ENCODE measurements at places on chromosomes 16 and 17.

DNA sequence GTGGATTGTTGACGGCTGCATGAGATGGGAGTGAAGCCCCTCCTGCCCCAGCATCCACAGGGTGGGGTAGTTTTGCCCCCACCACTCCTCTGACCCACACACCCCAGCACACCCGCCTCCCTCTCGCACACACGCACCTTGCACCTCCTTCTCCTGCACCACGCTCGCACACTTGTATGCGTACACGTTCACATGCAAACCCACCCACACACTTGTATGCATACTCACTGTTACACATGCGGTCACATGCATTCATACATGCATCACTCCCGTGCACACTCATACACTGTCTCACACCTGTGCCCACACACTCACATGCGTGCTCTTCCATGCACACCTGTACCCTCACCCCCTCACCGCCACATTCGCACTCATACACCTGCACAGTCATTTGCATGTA, 70.5 kb upstream of the CIBAR2 start:
- DNase-seq = no peak

DNA sequence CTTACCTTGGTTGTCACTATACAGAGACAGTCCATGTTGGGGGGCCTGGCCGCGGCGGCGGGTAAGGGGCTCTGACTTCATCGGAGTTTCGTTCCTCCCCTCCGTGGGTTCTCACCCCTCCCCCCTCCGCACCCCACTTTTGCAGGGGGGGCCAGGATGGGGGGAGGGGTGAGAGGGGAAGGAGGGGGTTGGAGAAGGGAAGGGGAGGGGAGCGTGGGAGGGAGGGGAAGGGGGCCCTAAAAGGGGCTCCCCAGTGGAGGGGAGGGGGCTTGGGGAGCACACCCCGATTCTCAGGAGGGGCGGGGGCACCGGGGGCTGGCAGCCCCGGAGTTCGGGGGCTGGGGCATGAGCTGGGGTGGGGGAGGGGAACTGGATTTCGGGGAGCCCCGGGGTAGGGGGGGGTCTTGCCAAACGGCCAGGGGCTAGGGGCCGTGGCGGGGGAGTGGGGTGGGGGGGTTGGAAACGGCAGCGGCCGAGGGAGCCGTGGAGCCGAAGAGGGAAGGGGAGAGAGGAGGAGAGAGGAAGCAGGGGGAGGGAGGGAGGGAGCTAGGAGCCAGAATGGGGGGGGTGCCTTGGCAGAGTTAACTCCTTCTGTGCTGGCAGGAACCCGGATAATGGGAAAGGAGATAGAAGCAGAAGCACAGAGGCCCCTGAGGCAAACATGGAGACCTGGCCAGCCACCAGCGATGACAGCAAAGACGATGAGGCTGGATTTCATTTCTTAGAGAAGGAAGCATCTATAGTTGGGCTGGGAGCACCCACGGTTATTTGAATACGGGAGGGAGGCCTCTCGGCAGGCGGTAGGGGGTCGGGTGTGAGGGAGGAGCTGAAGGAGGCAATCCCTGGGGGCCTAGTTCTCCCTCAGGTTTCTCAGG, 2.3 kb downstream of the DLG4 start:
- DNase-seq = no peak

- DNase-seq = no peak
Observed at GRCh38 chr17:58373003-58373402, 21.0 kb upstream of the SUPT4H1 start.

GRCh38 chr16:49456763-49457162, 83.2 kb downstream of the C16orf78 start:
- DNase-seq = no peak

- DNase-seq = peak; percentile 19
Observed at GRCh38 chr17:35849469-35850348, 19.0 kb downstream of the HEATR9 start.

DNA sequence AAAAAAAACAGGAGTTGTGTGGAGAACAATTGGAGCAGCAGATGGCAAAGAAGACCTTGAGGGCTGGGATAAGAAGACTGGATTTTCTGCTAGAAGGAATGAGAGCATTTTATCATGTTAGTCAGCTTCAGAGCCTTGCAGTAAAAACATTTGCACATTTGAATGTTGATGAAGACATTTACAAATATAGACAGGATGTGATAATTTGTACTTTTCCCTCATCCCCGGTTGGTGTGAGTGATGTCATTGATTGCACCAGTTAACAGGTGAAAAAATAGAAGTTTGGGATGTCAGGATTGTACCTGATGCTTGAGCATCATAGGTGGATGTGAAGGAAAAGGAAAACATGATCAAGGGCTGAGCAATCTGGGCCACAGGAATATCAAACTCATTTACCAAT, 22.6 kb upstream of the MAPK3 start:
- DNase-seq = no peak

GRCh38 chr17:15442311-15443180, 24.9 kb downstream of the CDRT4 start:
- no peak for DNase-seq

- DNase-seq = no peak
Observed at GRCh38 chr16:19883966-19884485, 622 bp downstream of the GPRC5B start.

- DNase-seq = no peak
Observed at GRCh38 chr16:75566758-75567255, 628 bp downstream of the GABARAPL2 start.

- no peak for DNase-seq
Observed at GRCh38 chr16:47142486-47142820, 1.3 kb downstream of the NETO2 start.

GRCh38 chr17:38511150-38512108, 83.2 kb downstream of the ARHGAP23 start:
- DNase-seq = no peak

DNA sequence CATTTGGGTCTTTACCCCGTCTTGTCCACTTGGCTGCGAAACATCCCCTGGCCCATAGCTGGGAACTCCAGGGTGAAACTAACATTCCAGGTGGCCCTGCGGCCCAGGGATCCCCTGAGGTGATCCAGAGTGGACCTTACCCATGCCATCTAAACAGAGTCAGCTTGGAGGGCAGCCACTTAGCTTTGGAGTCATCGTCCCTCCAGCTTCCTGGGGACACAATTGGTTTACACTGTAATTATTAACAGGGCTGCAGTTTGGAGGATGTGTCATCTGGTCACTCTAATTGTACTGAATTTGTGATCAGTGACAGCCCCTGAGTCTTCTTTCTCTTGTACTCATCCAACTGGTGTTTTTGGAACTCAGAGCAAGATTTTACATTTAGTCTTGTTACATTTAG, 149.9 kb downstream of the ENGASE start:
- DNase-seq = no peak

GRCh38 chr17:46733837-46734475, 84.5 kb downstream of the WNT3 start:
- no peak for DNase-seq

GRCh38 chr17:12928736-12929135, 89.1 kb downstream of the ELAC2 start:
- DNase-seq = no peak

GRCh38 chr16:64864232-64864809, 257.5 kb downstream of the CDH11 start:
- no peak for DNase-seq

- DNase-seq = no peak
Observed at GRCh38 chr16:13919330-13919682, 648 bp upstream of the ERCC4 start.

- DNase-seq = no peak
Observed at GRCh38 chr16:72241930-72242329, 70.0 kb upstream of the PMFBP1 start.

DNA sequence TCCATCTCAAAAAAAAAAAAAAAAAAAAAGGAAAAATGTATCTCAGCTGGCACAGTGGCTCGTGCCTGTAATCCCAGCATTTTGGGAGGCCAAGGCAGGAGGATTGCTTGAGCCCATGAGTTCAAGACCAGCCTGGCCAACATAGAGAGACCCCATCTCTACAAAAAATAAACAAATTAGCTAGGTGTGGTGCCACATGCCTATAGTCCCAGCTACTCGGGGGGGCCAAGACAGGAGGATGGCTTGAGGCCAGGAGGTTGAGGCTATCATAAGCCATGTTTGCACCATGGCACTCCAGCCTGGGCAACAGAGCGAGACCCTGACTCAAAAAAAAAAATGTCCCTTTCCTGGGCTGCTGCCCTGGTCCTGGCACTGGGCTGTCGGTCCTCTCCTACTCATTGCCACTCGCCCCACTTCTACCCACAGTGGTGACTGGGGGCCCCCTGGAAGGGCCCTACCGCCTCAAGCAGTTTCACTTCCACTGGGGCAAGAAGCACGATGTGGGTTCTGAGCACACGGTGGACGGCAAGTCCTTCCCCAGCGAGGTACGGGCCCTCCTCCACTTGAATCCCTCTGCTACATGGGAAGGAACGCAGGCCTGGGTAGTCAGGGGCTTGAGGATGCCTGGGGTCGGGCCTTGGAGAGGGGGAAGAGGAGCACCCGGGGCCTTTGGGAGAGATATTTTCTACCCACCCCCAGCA, 6.1 kb downstream of the CA7 start:
- no peak for DNase-seq

DNA sequence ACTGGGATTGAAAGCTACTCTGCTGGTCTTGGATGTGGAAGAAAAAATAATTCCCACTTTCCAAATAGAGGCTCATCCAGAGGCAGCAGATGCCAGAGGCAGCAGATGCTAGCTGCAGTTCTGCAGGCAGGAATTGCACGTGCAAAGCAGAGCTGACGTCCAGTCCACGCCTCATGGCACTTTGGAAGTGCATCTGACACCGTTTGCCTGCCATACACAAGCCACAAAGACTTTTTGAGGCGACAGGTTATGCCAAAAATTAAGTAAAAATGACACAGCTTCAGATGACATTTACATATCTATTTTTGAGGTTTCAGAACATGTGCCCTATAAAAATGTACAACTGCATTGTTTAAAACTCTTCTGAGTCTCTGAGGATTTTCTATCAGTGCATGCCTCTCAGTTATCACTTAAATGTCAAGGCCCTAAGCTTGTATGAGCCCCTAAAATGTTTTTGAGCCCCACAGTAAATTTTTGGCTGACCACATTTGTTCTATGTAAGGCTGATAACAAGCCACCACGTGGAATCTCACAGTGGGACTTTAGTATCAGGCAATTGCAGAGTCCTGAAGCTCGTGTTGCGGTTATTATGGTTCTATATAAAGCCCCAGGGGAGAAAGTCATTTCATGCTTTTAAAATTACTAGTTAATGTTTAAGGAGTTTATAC, 239.2 kb downstream of the PRKCA start:
- no peak for DNase-seq

- DNase-seq = no peak
Observed at GRCh38 chr17:50954641-50955121, 88.5 kb upstream of the TOB1 start.

DNA sequence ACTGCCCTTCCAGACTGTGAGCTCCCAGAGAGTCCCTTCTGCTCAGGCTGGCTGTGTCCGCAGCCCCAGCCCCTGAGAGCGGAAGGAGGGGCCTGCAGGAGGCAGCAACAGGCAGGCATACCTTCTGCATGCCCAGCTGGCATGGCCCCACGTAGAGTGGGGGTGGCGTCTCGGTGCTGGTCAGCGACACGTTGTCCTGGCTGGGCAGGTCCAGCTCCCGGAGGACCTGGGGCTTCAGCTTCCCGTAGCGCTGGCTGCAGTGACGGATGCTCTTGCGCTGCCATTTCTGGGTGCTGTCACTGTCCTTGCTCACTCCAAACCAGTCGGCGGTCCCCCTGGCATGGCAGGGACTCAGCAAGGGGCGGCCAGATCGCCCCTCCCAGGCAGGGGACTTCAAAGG, 9.0 kb downstream of the RHBDF1 start:
- no peak for DNase-seq

DNA sequence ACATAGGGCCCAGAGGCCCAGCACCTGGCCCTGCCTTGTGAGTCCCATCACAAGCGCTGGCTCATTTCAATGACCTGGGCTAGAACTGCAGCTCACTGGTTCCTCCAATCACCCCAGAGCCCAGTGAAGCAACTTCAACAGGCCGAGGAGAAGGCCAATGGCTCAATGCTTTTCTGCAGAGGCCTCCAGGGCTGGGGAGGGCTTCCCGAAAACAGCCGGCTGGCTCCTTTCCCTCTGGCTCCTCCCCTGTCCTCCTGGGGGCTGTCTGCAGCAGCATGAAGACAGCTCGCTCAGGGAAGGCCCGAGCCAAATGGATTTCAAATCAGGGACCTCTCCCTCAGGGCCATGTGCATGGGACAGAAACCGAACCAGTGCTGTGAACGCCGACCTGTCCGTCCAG, 121.6 kb downstream of the ZNF423 start:
- no peak for DNase-seq

- DNase-seq = no peak
Observed at GRCh38 chr17:73938706-73939105, 264.8 kb upstream of the RPL38 start.

DNA sequence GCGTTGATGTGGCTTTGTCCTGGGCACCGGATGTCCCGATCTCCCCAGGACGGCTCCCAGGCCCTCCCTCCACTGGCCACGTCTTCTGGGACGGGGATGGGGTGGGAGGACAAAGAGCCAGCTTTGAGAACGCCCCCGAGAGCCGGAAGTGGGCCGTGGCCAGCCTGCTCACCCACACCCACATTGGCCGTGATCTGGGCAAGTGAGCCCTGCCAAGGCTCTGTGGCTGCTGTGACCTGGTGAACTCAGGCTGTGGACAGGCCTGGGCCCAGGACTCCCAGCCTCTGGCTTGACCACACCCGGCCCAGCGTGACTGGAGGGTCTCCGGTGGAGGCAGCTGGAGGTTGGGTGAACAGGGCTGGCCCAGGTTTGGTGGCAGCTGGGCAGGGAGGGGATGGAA, 3.3 kb downstream of the CDH15 start:
- no peak for DNase-seq

GRCh38 chr16:11180489-11180888, 75.5 kb downstream of the SOCS1 start:
- DNase-seq = no peak

- DNase-seq = peak; percentile 98
Observed at GRCh38 chr17:76501018-76501826, at the start of gene RHBDF2. Gene RHBDF2, minus strand, starts transcription at chr17:76501423. Its CDS starts 19,899 bp downstream, at chr17:76481524.

GRCh38 chr17:6279659-6280058, 155.3 kb downstream of the AIPL1 start:
- no peak for DNase-seq

GRCh38 chr17:27578718-27579085, 52.3 kb upstream of the LGALS9 start:
- no peak for DNase-seq

- no peak for DNase-seq
Observed at GRCh38 chr16:85329059-85329812, 217.0 kb upstream of the CIBAR2 start.

DNA sequence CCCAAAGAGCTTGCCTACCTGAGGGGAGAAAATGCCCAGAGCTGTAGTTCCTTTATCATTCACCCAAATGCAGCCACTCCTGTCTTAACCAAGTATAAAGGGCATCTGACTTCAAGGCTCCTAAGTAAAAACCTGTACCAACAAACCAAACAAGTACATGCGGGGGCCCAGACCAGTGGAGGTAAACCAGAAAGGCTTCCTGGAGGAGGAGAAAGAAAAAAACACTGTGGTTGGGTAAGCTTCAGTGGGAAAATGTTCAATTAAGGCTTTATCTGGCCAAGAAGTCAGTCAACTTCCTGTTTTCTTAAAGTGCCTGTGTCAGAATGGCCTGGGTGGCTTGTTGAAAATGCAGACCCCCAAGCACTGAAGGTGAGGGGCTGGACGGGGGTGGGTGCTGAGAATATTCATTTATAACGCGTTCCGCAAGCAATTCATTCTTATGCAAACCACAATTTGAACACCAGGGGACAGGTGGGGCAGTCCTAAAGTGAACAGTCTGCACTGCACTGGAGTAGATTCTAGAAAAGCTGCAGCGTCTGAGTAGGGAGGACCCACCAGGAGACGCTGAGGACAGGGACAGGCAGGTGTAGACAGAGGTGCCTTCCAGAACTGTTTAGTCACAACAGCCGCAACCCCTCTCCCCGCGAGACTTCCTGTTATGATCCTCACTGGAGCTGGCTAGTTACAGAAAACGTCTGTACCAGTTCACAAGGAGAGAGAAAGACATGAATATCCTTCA, 467.1 kb downstream of the SOX9 start:
- no peak for DNase-seq

All from stimulated activated CD8-positive, alpha-beta memory T cell treated with anti-CD3 and anti-CD28 coated beads, Interleukin-7, amount 100 ng/mL, for 1 hour (primary cell).